EL (cell line): ENCODE measurements at places on chromosomes 12 and 14.

- no peak for DNase-seq
Measured at GRCh38 chr12:108704527-108704926, 26.8 kb downstream of the CORO1C start.

- DNase-seq = no peak
Measured at GRCh38 chr14:77838831-77839511, 39.1 kb downstream of the ADCK1 start.

DNA sequence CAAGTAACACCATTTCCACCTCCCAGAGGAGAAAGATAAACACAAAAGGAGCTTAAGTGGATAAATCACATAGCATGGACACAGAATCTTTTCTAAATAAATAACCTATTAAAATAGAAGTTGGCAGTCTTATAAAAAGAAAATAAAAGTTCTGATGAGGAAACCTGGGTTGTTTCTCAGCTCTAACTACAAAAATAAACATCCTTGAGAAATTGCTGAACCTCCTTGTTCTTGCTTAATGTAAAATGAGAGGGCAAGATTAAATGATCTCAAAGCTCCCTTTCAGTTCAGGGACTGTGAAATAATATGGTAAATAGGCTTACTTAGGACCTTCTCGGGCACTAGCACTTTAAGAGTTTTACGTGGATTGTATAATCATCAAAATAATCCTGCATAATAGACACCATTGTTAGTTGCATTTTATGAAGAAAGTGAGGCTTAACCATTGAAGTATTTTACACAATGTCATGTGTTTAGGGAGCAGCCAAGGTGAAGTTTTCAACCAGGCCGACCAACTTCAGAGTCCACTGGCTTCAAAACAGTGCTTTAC, 214.0 kb upstream of the NOVA1 start:
- no peak for DNase-seq

DNA sequence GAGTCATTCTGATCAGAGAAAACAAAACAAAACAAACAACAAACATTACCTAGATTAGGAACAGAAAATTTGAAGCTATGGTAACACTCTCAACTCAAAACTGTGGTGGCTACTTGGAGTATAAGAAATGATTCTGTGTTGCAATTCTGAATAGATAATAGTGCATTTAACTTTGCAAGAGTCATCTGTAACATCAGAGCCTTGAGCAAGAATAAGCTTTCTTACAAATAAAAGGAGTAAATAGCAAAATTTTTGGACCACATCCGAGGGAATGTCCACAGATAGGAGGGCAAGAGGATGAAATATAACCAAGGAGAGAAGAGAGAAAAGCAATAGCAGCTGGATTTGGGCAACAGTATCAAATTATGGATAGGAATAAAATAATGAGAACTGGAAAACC, 1090.6 kb downstream of the SLC6A15 start:
- no peak for DNase-seq

- DNase-seq = no peak
Measured at GRCh38 chr12:105744371-105745058, 394.2 kb downstream of the NUAK1 start.

GRCh38 chr14:21494902-21495762, 16.0 kb downstream of the METTL3 start:
- peak; percentile 41 for DNase-seq

DNA sequence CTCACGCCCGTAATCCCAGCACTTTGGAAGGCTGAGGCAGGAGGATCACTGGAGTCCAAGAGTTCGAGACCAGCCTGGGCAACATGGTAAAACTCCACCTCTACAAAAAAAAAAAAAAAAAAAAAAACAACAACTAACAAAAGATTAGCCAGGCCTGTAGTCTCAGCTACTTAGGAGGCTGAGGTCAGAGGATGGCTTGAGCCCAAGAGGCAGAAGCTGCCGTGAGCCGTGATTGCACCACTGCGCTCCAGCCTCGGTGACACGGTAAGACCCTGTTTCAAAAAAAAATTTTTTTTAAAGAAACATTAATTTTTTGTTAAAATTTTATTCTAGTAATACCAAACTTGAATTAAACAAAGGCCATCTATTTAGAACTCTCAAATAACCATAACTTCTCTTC, 77.8 kb downstream of the PPP2R5E start:
- no peak for DNase-seq

GRCh38 chr12:124519746-124520145, 47.7 kb downstream of the NCOR2 start:
- no peak for DNase-seq

- no peak for DNase-seq
Measured at GRCh38 chr14:56702515-56702914, 107.8 kb downstream of the OTX2 start.

- DNase-seq = no peak
Measured at GRCh38 chr14:49438256-49438770, 147.9 kb downstream of the RPS29 start.

GRCh38 chr14:54123841-54124240, 167.2 kb upstream of the BMP4 start:
- DNase-seq = no peak

DNA sequence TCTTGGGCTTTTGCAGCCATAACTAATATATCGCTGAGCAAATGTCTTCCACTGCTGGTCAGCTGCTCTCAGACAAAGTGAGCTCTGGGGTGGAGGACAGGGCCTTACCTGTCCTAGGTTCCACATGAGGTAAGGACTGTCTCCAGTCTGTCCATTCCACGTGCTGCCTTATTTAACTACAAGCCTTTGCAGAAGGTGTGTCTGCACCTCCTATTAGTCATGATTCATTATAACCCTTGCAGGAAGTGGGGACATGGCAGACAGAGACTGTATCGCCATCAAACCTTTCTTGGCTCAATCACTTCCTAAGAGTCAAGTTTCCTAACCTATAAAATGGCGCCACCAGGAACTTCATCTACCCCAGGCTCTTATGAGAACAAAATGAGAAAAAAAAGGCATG, 46.9 kb downstream of the SLC25A47 start:
- DNase-seq = no peak

DNA sequence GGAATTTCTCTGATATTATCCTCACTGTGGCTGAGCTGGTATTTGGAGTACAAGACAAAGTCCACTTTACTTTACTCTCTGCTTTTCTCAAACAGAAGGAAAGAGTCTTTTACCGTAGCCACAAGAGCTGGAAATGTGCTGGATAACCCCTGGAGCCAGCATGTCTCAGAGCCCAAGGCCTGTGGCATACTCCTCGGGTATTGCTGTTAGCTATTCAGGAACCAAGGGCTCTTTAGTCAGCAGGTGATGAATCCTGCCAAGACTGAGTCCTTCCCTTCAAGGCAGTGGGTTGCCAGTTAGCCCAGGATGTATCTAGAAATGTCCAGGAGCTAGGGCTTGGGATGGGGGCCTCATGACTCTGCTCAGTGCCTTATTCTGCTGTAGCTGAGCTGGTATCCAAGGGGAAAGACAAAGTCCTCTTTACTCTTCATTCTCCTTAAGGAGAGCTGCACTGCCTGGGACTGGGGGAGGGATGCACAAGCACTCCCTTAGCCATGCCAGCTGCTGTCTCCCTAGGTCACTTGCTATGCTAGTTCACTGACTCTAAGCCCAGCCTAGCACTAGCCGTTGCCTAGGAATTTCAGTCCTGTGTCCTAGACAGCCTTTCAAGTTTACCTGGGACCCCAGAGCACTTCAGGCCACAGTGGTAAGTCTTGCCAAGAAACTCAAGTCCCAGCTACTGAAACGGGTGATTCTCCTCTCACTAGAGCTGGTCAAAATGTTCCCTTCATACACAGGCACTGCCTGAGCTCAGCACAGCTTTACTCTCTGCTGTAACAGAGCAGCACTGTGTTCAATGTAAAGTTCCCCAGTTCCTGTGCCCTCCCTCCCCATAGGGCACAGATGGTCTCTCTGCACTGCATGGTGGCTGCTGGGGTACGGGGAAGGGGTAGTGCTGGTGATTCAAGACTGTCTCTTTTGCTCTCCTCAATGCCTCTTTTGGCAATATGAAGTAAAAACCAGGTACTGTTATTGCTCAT, 136.4 kb downstream of the SLC35F4 start:
- no peak for DNase-seq

GRCh38 chr12:102682366-102683289, 202.3 kb upstream of the IGF1 start:
- no peak for DNase-seq

GRCh38 chr14:69685716-69686115, 74.3 kb downstream of the SUSD6 start:
- no peak for DNase-seq

DNA sequence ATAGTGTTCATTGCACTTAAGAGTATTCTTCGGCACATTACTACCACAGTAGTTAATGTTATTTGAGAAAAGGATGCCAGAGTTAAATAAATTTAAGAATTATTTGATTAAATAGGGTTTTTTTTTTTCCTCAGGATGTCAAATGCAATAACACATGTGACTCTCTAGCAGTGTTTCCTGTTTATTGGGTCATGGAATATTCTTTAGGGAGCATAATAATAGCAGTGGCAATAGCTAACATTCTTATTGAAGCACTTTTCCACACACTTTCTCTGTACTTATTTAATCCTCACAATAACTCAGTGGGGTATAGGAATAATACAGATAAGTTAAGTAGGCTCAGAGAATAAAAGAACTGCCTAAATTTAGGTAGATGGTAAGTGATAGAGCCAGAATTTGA, 44.3 kb downstream of the SCYL2 start:
- no peak for DNase-seq

DNA sequence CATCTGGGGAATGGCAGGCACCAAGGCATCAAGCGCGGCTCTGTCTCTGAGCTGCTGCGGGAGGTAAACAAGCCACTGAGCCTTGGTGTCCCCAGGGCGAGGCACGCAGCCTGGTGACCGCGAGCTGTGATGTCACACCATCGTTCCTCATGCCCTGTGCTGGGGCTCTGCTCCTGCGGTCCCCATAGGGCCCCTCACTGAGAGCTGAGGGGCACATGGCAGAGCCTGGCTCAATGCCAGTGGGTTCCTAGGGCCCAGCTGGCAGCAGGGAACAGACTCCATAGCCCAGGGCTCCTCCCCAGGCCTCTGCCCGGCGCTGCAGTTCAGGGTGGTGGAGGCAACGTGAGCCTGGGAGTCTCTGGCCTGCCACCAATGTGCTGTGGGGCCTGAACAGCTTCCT, 22.6 kb downstream of the CHGA start:
- no peak for DNase-seq

- DNase-seq = no peak
Measured at GRCh38 chr12:39341179-39341578, 101.7 kb downstream of the KIF21A start.

DNA sequence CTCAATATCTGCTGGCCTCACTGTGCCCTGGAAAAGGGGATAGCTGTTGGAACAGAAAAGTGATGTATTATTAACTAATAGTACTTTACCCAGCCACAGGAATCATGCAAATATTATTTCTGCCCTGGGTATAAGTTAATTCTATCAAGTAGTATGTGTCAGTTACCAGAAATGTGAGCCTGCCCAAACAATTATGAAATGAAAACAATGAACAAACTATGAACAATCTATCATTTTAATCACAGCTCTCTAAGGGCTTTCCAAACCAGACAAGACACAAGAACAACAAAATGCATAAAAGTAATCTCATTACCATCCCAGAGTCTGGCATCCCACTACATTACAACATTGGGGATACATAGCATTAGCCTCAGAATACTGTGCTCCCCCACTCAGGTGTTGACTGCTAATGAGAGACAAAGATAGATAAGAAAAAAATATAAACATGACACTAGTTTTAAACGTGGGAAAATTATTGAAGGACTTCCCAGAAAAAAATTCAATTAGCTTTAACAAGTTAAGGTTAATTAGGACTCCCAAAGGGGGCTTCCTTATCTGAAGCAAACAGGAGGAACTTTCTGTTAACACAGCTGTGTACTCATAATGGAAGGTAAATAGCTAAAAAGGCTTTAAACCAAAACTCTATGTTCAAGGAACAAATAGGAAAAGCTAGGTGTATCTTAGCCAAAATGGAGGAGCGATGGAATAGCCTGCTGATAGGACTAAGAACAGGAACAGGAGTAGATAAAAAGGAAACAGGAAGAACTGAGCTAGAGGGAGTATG, 3.3 kb downstream of the DCAF5 start:
- DNase-seq = peak; percentile 32

GRCh38 chr12:45615268-45615667, 114.2 kb upstream of the ARID2 start:
- peak; percentile 83 for DNase-seq

- no peak for DNase-seq
Measured at GRCh38 chr14:97010491-97011160, 213.4 kb downstream of the VRK1 start.

DNA sequence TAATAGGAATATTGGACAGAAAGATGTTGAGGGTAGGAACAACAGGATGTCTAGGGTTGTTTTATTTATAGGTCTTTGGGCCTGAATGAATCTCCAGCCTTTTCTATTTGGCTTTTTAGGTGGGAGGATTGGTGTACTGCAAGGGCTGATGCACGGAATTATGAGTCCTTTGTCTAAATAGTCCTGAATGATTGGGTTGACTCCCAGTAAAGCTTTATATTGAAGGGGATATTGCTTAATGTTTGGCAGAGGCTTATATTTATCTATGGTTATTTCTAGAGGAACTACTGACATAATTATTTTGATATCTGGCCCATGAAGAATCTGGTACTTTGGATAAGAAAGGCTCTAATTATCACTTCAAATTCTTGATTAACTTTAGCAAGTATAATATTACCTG, 253.6 kb upstream of the AVPR1A start:
- DNase-seq = no peak

GRCh38 chr12:62279058-62279457, 18.9 kb downstream of the USP15 start:
- DNase-seq = no peak

- DNase-seq = peak; percentile 56
Measured at GRCh38 chr12:58575256-58575655, 345.0 kb downstream of the LRIG3 start.

- DNase-seq = no peak
Measured at GRCh38 chr14:81523616-81524015, 10.0 kb downstream of the SEL1L start.

- DNase-seq = peak; percentile 17
Measured at GRCh38 chr14:70013271-70013873, 134.2 kb downstream of the SMOC1 start.

- DNase-seq = no peak
Measured at GRCh38 chr14:58479975-58480374, 52.5 kb downstream of the KIAA0586 start.

DNA sequence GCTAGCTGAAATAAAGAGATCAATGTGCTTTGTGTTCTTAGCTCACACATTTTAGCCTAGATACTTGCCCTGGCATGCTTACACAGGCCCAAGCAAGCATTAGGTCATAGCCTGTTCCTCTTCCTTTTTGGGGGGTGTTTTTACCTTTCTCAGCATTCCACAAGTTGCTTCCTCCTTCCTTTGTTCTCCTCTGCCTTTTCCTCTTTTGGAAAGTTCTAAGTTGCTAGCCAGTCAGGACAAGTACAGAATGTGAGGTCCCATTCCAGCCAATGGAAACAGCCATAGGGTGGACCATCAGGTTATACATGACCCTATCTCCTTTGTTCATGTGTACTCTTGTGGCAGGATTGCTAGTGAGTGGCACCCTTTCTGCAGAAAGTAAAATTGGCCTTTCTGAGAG, 154.9 kb downstream of the RASSF9 start:
- no peak for DNase-seq

- no peak for DNase-seq
Measured at GRCh38 chr12:49230805-49231194, 34.1 kb upstream of the TUBA1C start.
